ENCODE measurements at places on chromosomes 6 and 20.

DNA sequence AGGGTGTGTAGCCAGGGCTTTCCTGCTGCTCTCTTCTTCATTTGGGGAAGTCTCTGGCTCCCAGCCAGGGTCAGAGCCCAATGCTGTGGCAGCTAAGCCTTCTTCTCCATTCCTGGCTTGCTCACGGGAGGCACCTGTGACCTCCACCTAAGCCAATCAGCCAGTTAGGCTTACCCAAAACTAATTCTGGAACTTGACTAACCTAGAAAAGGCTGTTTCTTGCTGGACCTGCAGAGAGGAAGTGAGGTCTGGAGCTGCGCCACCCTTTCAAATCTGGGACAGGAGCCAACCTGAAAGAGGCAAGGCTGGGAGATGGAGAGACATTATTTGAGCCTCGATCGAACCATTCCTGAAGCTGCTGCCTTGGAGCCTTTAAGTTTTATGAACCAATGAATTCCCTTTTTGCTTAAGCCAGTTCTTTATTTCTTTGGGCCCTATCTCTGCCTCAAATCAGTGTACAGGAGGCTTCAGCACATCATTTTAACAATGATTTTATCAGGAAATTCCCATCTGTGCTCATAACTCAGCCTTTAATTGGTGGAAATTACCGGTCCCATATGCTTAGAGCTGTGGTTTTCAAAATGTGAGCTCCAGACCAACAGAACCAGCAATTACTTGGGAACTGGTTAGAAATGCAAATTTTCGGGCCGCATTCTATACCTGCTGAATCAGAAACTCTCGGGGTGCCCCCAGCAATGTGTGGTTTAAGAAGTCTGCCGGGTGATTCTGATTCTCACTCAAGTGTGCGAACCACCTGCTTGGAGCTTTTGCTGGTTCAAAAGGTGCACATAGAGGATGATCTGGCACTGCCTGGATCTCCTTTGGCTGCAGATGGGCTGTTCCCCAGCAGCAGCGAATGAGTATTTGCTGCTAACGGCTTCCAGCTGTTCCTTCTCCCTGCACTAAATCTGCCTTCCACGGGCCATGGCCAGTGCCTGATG is 97.4 kb upstream of the RNF24 start:
- no peak for DNase-seq

DNA sequence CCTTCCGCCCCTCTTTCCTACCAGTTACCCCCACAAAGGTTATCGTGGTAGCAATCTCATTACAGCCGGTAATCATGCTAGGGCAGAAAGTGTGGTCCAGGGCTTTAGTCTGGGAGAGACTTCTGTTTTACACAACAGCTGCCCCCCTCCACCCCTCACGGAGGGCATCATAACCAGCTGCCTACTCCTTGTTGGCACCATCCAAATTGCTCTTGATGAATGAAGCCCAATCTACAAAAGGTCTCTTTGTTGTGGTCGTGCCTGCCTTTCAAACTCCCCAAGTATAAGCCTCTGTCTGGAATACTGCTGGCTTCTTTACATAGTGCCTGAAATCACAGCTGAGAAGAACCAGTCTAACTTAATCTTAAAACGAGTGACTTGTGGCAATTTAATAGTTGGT is 157.9 kb downstream of the INSM1 start:
- DNase-seq, result no peak

GRCh38 chr6:119076173-119076572 is 2.3 kb downstream of the FAM184A start:
- DNase-seq, result no peak

DNA sequence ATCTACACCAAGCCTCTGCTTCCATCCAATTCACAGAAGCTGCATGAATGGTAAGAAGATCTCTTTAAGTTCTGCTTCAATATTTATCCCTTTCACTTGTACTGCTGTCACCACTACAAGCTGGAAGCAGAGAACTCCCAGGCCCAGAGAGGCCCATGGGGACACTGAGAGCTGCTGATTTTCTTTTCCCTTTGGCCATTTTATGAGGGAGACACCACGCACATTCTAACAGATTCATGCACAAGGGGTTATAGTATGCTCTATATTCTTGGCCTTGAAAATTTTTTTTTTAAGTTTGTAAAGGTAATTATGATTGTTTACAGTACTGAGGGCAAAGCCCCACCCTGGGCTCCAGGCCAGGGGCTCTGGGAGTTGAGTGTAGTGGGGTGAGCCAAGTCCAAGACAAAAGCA is 88.4 kb downstream of the MYB start:
- no peak for DNase-seq

GRCh38 chr6:16754876-16755275 is 6.4 kb downstream of the ATXN1 start:
- no peak for DNase-seq

- no peak for DNase-seq
These were observed 11.0 kb upstream of the KIF13A start for GRCh38 chr6:17998442-17998841.

DNA sequence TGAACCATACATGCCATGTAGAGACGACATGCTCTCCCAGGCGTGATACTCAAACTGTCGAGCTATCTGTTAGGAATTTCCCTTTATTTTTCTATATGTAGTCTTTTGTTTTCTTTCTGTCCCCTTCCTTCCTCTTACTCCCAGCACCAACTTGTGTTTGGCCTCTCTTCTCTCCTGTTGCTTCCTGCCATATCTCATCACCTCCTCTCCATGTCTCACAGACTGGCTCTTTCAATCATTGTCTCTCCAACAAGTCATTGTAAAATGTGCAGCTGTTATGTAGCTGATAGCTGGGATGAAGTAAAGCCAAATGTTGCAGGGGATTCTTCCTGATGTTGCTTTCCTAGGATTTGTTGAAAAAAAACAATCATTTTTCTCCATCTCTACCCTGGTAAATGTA is 234.5 kb downstream of the TMEM242 start:
- no peak for DNase-seq

GRCh38 chr6:152127432-152128165 is 320.1 kb downstream of the ESR1 start:
- no peak for DNase-seq

- no peak for DNase-seq
These were observed 108.4 kb upstream of the MAP3K7 start for GRCh38 chr6:90695316-90695715.

- no peak for DNase-seq
These were observed 11.5 kb upstream of the MPC1 start for GRCh38 chr6:166394036-166394892.

DNA sequence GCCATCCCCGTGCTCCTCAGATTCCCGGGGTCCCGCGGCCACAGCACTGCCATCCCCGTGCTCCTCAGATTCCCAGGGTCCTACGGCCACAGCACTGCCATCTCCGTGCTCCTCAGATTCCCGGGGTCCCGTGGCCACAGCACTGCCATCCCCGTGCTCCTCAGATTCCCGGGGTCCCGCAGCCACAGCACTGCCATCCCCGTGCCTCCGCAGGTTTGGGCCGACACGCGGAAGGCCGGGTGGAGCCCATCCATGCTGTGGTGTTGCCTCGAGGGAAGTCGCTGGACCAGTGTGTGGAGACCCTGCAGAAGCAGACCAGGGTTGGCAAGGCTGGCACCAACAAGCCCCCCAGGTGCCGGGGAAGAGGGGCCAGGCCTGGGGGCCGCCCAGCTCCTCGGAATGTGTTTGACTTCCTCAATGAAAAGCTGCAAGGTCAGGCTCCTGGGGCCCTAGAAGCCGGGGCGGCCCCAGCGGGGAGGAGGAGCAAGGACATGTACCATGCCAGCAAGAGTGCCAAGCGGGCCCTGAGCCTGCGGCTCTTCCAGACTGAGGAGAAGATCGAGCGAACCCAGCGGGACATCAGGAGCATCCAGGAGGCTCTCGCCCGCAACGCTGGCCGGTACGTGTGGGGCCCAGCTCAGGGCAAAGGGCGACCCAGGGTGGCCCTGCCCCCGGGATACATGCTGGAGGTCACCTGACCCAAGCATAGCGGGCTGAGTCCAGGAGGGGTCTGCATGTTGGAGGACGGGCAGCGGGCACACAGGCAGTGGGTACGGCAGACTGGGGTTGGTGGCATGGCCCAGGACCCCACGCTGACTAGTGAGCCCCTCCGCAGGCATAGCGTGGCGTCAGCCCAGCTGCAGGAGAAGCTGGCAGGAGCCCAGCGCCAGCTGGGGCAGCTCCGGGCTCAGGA is 1.3 kb upstream of the LIME1 start:
- DNase-seq, result no peak

- no peak for DNase-seq
These were observed 504.4 kb upstream of the NOX3 start for GRCh38 chr6:155959898-155960495.

- DNase-seq, result no peak
These were observed 33.0 kb upstream of the RBL1 start for GRCh38 chr20:37128803-37129202.

GRCh38 chr6:142943711-142944123 is 1.3 kb downstream of the HIVEP2 start:
- peak; percentile 16 for DNase-seq

GRCh38 chr20:4038047-4038459 is 22.7 kb upstream of the RNF24 start:
- DNase-seq, result peak; percentile 42

- no peak for DNase-seq
These were observed 609.0 kb downstream of the QKI start for GRCh38 chr6:164023535-164023934.

- DNase-seq, result peak; percentile 98
These were observed at the start of gene CCDC167 for GRCh38 chr6:37499433-37500293. CCDC167 (minus strand) TSS chr6:37499893; CDS start chr6:37499863, 30 bp downstream.

DNA sequence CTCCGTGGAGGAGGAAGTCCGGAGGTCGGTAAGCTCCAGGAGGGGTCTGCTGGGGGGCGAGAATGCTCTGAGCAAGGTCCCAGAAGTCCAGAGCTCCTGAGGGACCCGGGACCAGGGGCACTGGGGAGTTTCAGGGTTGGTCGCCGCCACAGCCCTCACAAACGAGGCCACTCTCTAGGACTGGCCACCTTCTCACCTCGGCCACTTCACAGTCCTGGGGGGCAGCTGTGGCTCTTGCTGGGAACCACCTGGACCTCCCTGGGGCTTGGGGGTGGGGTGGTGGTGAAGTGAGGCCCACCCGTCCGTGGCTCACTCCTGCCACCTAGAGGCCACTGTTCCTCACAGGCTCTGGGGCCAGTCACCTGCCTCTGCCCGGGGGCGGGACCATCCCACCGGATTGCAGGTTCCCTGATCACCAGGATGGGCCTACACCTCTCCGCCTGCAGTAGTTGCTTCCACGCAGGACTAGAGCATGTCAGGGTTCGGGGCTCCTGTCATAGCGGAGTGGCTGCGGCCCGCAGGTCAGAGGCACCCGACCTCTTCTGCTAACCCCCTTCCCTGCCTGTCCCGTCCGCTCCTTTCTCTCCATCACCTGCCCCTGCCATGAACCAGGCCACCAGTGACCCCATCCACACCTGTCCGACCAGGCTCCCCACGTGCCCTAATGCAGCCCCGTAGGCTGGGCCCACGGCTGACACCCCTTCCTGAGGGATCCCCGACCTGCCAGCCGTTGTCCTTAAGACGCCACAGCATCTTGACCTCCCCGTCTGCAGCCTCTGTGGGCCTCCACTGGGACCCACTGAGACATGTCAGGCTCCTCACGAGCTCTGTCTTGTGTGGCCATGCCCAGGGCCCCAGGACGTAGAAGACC is 5.1 kb upstream of the TCEA2 start:
- DNase-seq, result peak; percentile 90

DNA sequence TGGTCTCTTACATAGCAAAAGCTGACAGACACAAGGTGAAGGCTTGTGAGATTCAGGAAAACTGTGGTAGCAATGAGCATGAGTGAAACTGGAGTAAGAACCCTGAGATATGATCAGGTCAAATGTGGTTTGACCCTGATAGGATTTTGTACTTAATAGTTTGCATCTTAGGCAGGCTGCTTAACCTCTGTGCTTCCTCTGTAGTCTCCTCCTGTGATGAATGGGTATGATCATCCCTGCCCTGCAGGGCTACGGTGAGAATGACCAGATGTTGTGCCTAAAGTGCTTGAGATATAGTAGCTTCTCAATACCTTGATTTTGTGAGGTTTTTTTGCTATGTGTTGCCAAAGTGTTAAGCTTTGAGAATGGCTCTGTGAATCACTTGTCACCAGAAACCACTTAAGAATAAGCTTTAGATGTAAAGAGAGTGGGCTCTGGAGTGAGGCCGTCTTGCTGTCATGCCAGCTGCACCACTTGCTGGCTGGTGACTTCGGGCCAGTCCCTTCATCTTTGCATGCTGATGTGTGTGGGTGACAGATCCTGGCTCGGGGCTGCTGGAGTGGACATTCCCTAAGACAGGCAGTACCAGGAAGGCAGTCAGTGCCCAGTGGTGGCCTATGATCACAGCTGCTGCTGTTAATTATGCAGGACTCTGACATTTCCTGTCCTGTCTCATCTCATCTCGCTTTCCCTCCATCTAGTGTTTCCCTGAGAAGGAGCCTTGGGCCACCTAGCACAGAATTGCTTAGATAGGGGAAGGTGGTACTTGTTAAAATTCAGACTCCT is 254.7 kb downstream of the NFATC2 start:
- DNase-seq, result no peak

- DNase-seq, result no peak
These were observed 37.3 kb downstream of the TRAM2 start for GRCh38 chr6:52539607-52540006.

GRCh38 chr6:43740321-43740960 is 29.6 kb upstream of the VEGFA start:
- DNase-seq, result peak; percentile 32

GRCh38 chr6:36634317-36635108 is 40.4 kb downstream of the SRSF3 start:
- no peak for DNase-seq

GRCh38 chr6:146850981-146851380 is 252.2 kb downstream of the ADGB start:
- DNase-seq, result no peak

DNA sequence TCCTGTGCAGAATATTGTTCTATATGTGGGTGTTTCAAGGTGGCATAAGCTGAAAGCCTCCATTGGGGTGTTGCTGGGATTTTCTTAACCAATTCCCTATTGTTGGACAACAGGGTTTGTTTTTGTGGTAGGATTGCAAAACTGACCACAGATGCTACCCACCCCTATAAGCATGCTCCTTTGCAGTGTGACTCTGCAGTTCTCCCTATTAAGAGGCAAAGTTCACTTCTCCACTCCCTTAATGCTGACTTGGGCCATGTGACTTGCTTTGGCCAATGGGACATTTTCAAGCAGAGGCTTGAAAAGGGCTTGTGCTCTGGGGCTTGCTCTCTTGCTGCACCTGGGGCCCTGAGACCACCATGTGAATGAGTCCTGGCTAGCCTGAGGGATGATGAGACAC is 8.5 kb upstream of the ANGPT4 start:
- DNase-seq, result no peak

Measured in nephron progenitor cell (in vitro differentiated cells).